NCI-H187 treated with DMSO at 0.1 percent for 48 hours (cell line): ENCODE measurements at places on chromosomes 5 and 9.
A peak's percentile ranks its signal among the peaks of the same experiment; 100 is the strongest.

DNA sequence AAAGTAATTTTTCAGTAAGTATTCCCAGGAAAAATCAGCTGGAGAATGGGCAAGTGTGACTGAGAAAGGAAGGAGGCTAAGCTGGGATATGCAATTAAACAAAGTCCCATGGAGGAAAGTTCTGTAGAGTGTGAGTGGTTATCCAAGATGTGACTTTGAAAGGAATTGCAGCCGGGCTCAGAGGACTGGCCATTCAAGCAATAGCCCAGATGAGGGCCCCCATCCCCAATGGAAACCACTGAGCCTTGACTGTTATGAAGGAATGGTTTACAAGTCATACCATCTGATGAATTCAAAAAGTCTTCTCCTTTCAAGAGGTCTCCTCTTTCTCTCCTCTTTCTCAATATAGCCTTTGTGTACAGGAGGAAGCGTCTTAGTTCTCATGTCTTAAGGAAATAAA, 6.5 kb downstream of the LVRN start:
- DNase-seq, result no peak

GRCh38 chr5:77960863-77961396, 184.8 kb upstream of the TBCA start:
- DNase-seq, result no peak

DNA sequence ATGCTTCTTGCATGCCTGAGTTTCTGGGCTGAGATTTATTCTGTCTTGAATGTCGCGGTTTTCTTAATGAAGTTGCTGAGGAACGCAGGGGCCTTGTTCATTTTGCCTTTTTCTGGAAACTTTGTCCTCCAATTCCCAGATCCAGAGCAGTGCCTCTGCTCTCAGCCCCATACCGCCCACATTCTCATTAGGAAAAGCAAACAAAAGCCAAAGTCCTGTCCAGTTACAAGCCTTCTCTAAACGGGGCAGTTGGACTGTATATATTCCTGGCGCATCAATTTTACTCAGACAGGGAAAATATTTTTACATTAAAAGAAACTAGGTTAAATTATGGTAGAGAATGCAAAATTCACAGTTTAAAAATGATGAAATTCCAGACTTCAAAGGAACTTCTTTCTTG, 1.2 kb upstream of the PSAT1 start:
- no peak for DNase-seq

GRCh38 chr5:58322453-58322852, 137.4 kb downstream of the PLK2 start:
- no peak for DNase-seq

GRCh38 chr9:129656795-129657390, 8.6 kb upstream of the PRRX2 start:
- DNase-seq, result no peak

DNA sequence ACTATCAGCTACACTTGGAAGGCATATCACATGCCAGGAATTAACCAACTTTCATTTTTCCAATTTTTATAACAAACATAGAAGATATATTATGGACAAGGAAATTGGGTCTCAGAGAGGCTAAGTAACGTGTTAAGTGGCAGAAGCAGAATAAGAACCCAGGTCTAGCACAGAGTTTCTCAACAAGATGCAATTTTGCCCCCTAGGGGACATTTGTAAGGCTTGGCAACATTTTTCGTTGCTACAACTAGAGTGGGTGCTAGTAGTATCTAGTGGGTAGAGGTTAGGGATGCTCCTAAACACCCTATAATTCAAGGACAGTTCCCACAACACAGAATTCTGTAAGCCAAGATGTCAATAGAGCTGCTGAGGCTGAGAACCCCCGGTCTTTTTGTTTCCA, 180.6 kb downstream of the SNCAIP start:
- no peak for DNase-seq

- no peak for DNase-seq
Measured at GRCh38 chr5:148471379-148471778, 87.6 kb downstream of the FBXO38 start.

GRCh38 chr5:67451640-67452279, 255.2 kb upstream of the CD180 start:
- no peak for DNase-seq

DNA sequence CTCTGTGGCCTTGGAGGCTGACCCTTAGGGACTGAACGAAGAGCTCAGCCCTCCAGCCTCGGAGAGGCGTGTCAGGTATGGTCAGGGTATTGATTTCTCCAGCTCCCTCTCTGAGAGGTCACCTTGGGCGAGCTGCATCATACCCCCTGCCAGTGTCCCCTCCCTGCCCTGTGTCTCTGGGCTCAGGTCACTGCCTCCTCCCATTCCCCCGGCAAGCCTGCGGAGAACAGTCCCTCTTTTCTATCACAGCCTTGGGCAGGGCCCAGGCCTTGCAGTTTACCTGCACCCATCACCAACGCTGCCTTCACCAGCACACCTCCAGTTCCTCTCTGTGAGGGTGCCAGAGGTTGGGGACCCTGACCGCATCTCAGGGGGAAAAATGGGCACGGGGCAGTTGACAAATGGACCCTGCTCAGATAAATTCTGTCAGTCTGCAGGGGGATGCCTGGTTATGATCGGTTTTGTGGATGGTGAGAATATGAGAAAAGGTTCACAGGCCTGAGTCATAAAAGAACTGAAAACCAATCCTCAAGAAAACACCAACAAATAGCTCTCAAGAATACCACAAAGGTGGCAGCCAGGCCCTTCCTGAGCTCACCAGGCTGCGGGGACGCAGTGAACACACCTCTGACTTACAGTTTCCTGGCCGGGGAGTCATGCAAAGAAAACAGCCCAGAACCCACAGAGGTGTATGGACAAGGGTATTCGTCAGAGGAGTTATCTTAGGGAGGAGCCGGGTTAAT, 24.7 kb upstream of the RXRA start:
- DNase-seq, result no peak

DNA sequence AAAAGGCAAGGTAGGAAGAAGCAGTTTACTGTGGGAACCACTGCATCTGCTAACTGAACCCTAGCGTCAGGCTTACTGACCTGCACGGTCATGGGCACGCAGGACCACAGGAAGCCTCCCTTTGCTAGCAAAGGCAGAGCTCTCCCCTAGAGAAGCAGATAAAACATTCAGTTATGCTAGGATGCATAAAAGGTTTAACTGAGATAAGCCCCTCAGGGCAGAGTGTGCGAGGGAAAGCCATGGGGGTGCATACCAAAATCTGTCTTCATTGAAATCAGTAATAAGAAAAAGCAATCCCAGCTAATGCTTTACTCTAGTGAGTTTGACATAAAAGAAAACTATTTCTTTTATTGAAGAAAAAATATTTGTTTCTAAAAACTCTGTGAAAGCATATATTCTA, 2403.7 kb upstream of the C9orf72 start:
- no peak for DNase-seq

DNA sequence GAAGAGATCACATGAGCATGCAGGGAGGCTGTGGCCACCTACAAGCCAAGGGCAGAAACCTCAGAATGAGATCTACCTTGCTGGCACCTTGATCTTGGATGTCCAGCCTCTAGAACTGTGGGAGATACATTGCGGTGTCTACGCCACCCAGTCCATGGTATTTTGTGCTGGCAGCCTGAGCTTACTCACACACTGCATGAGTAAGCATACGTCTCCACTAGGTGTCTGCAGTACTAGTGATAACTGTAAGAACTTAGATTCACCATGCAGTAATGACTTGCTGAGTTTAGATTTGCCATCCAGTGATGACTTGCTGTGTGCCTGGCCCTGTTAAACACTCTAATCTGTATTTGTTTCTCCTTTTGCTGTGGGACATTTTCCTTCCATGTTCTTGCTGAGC, 417.7 kb downstream of the GADD45G start:
- DNase-seq, result no peak

- DNase-seq, result no peak
Measured at GRCh38 chr5:76029739-76030138, 53.4 kb upstream of the SV2C start.

- DNase-seq, result no peak
Measured at GRCh38 chr9:94718936-94719335, 7.6 kb upstream of the AOPEP start.

DNA sequence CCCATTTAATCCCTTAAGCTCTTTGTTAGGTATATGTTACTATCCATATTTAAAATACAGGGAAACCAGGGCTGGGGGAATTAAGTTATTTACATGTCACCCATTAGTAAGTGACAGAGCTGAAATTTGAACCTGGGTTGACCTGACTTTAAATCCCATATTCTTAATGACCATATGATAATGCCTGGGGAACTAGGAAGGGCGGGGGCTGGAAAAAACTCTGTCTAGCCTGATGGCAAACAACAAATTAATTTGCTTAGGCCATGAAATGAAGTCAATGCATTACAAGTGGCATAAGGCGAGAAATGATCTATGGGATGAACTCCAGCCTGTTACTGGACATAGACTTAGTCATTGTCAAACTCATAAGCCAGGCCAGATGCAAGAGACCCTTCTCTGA, 325.7 kb upstream of the WWC1 start:
- DNase-seq, result no peak

- no peak for DNase-seq
Measured at GRCh38 chr9:29701559-29701958, 2128.3 kb upstream of the C9orf72 start.

- DNase-seq, result no peak
Measured at GRCh38 chr5:148465381-148466235, 81.8 kb downstream of the FBXO38 start.

DNA sequence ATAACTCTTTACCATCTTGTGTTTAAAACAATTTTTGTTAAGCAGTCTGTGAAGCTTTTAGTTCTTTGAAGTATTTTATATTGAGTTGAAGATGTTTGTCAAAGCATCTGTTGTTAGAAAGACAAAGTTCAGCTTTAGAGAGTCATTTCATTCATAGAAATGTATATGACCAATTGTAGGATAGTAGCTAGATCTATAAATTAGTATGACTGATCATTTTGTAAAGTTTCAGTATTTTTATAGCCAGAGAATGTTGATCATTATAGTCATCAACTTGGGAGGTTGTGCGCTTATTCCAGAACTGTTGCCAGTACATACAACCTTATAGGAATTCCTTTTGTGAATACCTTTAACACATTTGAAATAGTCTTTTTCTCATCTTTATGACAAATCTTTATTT, 5.2 kb downstream of the NIPBL start:
- DNase-seq, result no peak

- no peak for DNase-seq
Measured at GRCh38 chr5:31692561-31693221, 53.8 kb downstream of the PDZD2 start.

GRCh38 chr9:127102176-127102575, 20.3 kb downstream of the ANGPTL2 start:
- no peak for DNase-seq

GRCh38 chr9:125632321-125633115, 74.5 kb downstream of the MAPKAP1 start:
- peak; percentile 86 for DNase-seq
